HEK293T (cell line): ENCODE measurements at places on chromosomes 1 and 21.

- DNase-seq = no peak
These were observed 5.1 kb upstream of the LDLRAP1 start for GRCh38 chr1:25538191-25538767.

DNA sequence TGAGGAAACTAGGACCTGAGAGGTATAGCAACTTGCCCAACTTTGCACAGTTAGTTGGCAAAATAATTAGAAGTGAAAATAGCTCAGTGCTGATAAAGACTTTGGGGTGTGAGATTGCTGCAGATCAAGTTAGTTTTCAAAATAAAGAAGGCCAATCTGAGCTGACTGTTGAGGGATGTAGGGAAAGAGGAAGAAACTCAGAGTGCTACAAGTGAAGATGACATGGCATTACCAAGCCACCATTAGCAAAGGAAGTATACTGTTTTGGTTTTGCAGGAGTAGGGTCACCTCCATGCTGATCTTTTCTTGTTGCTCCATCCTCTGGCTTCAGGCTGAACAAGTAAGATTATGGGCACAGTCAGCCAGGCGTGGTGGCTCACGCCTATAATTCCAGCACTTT lies 78.7 kb upstream of the ADAM30 start:
- DNase-seq = no peak

- no peak for DNase-seq
These were observed 486.8 kb downstream of the ADGRL2 start for GRCh38 chr1:82287556-82287955.

GRCh38 chr1:246565751-246566127 lies 322 bp downstream of the TFB2M start:
- DNase-seq = peak; percentile 13

- DNase-seq = no peak
These were observed 35.2 kb upstream of the CTPS1 start for GRCh38 chr1:40944326-40944725.

DNA sequence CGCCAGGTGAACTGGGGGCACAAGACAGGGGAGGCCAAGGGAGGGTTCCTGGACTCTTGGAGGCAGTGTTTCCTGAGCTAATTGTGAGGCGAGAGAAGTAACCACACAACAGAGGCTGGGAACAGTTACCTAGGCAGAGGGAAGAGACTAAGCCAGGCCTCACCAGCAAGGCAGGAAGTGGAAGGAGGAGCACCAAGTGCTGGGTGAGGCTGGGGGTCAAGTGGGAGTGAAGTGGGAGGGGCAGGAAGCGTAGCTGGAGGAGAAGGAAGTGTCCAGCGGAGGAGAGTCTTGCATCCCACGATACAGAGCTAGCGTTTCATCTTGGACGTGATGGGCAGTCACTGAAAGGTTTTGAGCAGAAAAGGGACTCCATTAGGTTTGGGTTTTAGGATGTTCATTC lies 48.3 kb upstream of the CAPZB start:
- no peak for DNase-seq

DNA sequence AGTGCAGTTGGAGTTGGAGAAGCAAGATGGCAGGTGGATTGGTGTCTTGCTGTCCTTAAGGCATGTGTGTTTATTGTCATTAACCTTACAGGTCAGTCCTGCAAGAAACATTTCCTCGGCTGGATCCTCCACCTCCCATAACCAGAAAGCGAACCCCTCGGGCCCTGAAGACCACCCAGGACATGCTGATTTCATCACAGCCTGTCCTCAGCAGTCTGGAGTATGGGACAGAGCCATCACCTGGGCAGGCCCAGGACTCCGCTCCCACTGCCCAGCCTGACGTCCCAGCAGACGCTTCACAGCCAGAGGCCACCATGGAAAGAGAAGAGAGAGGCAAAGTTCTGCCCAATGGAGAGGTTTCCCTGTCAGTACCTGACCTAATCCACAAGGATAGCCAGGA lies 1.6 kb downstream of the C1orf226 start:
- DNase-seq = no peak

DNA sequence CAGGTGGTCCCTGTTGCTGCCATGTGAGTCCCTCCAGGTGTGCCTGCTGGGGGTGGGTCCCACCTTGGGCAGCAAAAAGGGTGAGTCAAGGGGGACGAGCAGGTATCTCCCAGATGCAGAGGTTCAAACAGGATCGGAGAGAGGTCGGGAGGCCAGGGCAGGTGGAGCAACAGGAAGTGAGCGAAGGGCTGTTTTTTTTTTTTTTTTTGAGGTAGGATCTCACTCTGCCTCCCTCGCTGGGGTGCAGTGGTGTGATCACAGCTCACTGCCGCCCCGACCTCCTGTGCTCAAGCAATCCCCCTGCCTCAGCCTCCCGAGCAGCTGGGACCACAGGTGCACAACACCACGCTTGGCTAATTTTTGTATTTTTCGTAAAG lies 39.4 kb downstream of the SLC2A7 start:
- no peak for DNase-seq

DNA sequence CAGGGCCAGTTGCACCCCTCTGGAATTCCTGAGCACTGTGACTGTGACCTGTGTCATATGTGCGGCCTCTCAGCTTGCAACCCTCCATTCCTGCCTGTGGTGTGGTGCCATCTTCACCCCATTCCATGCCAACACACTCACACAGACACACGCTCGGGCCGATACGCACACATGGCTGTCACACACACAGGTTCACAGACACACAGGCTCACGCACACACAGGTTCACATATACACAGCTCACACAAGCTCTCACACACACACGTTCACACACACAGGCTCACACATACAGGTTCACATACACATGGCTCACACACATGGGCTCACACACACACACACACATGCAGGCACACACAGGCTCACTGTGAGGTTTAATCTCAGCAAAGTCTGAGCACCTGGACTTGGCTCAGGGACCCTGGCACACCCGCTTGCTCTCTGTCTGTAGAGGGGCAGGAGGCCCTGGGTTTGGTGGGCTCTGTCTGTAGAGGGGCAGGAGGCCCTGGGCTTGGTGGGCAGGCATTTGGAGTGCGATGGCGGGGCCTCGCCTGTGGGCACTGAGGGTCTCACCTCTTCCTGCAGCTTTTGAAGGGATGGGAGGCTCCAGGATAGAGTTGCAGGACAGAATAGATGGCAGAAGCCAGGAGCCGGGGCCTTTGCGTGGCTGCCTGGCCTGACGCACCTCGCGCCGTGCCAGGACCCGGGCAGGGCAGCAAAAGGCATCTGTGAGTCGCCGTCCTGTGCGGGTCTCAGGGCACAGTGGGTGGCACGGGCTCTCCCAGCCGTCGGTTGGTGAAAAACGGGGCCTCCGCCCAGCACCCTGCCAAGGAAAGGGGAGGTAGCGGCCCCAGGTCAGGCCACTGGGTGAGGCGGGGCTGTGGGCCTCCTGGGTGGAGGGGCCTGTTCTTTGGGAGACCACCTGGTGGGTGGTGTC lies 17.1 kb downstream of the COL18A1 start:
- DNase-seq = no peak

GRCh38 chr1:11338284-11338924 lies 65.4 kb downstream of the UBIAD1 start:
- DNase-seq = no peak

DNA sequence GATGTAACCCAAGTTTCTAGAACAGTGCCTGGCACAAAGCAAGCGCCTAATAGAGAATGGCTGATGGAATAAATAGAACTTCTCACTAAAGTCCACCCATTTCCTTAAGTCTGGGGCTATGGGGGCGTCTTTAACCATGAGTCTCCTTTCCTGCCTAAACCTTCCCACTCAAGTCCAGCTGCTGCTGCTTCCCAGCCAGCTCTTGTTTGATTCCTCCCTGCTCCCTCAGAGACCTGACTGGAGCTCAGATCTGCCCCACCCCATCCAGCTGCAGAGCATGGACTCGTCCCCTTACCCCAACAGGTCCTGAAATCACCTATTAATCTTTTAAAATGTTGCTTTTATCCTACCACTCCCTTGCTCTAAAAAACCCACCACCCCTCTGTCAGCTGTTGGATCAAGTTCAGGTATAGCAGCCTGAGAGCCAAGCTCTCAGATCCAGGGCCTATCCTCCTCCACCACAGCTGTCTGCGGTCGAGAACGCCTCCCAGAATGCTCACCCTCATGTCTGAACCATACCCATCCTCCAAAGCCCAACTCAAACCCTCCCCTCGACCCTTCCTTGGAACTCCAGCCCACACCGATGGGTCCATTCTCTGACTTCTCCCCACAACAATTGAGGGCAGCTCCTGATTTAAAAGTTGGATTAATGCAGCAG lies 12.8 kb upstream of the GALNT2 start:
- DNase-seq = no peak

DNA sequence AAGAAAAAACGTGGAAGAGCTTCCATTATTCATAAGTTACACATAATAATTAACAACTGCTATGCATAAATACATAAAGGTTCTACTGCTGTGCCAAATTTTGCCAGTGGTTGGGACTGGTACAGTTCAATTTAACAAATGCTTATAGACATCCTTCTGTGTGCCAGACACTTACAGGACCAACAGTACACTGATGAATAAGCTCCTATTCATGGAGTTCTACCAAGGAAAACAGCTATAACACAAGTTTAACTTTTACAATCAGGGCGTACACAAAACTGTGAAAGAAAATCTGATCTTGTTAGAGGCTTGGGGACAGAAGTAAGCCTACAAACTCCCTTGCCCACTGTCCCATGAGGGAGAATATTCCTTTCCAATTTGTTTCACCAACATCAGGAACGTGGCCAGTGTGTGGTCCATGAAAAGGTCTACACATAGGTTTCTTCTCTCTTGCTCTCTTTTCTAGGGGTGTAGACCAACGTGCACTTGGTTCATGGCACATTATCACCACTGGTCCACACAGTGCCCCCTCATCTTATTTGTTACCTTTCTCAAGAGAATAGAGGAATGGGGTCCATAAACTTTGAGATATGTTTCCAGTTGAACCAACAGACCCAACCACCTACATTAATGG lies 10.1 kb downstream of the NRIP1 start:
- DNase-seq = no peak

- no peak for DNase-seq
These were observed 38.7 kb downstream of the GPR137B start for GRCh38 chr1:236181059-236181458.

DNA sequence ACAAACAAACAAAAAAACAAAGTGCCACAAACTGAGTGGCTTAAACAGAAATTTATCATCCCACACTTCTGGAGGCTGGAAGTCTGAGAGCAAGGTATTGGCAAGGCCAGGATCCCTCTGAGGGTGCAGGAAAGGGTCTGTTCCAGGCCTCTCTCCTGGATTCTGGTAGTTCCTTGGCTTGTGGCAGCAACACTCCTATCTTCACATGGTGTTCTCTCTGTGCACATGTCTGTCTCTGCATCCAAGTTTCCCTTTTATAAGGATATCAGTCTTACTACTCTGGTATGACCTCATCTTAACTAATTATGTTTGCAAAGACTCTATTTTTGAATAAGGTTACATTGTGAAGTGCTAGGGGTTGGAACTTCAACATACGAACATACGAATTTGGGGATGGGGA lies 5.3 kb upstream of the VASH2 start:
- no peak for DNase-seq

DNA sequence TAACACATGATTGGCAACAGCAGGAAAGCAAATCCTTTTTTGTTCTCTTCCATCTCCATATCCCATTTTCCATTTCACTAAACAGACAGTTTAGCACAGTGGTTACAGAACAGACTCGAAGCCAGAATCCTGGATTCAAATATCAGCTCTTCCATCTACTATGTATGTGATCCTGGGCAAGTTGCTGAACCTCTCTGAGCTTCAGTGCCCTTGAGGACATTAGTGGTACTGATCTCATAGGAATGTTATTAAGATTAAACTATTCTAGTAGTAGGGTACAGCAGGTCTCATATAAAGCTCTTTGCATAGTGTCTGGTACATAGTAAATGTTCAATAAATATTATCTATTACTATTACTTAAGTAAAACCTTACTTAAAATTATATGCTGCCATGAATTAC lies 13.8 kb upstream of the HHIPL2 start:
- no peak for DNase-seq

DNA sequence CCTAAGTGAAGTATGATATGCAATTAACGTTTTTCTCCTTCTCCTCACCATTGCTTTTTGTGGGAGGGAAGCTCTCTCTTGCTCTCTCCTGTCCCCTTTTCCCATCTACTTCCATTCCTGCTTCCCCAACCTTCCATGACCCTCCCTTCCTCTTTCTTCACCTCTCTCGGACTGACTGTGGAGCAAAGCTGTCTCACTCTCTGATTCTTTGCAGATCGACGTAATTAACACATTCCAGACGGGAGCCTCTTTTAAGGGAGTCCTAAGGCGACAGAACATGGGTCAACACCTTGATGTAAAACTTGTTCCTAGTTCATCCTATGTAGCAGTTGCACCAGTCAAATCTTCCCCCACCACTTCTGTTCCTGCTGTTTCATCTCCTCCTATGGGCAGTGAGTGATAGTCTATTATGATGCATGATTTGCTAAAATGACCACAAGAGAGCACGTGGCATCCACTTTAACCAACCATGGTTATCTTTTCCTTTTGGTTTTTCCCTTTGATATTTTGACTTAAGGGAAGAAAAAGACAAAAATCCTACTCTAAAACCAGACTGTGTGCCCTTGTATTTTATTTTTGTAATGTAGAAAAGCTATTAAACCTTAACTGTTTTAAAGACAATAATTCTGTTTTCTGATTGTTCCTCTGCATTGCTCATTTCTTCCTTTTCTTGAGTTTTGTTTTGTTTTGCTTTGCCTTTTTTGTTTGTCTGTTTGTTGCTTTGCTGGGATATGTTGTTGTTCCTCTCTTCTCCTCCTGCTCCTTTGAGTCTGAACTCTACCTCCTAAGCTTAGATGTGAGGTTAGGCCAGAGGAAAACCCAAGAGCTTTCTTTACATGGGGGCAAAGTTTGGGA lies 31.7 kb upstream of the LAX1 start:
- no peak for DNase-seq

GRCh38 chr1:95223110-95223509 lies 10.9 kb upstream of the RWDD3 start:
- no peak for DNase-seq

GRCh38 chr1:239817276-239817675 lies 274.4 kb upstream of the FMN2 start:
- DNase-seq = no peak

GRCh38 chr1:71593523-71593922 lies 512.7 kb upstream of the ZRANB2 start:
- peak; percentile 15 for DNase-seq

- DNase-seq = no peak
These were observed 14.8 kb downstream of the NUCKS1 start for GRCh38 chr1:205735218-205735617.

DNA sequence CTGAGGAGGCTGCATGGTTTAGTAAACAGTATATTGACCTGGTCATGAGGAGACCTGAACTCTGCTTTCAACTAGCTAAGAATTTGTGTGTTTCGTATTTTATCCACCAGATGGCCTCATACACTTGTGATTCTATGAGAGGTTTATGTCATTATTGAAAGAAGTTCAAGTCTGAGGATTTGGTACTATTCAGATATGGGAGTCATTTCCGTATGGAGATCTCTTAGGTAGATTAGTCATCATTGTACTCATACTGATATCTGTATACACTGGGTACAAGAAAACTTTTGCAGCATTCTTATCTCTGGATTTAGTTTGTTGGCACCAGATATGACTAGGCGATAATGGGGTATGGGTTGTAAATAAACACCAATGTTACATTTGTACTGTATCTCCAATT lies 26.6 kb downstream of the ATF6 start:
- peak; percentile 58 for DNase-seq

- no peak for DNase-seq
These were observed 3.0 kb downstream of the HLX start for GRCh38 chr1:220882061-220882891.
